NCI-H774 (cell line): ENCODE measurements at places on chromosomes 6 and 20.

- DNase-seq, result no peak
Observed at GRCh38 chr6:131023834-131024504, 39.1 kb downstream of the EPB41L2 start.

GRCh38 chr6:46453216-46453615, 38.0 kb downstream of the RCAN2 start:
- DNase-seq, result no peak

GRCh38 chr20:10649797-10650160, 24.0 kb downstream of the JAG1 start:
- DNase-seq, result no peak

GRCh38 chr6:84093441-84094435, 60.2 kb downstream of the MRAP2 start:
- DNase-seq, result no peak

DNA sequence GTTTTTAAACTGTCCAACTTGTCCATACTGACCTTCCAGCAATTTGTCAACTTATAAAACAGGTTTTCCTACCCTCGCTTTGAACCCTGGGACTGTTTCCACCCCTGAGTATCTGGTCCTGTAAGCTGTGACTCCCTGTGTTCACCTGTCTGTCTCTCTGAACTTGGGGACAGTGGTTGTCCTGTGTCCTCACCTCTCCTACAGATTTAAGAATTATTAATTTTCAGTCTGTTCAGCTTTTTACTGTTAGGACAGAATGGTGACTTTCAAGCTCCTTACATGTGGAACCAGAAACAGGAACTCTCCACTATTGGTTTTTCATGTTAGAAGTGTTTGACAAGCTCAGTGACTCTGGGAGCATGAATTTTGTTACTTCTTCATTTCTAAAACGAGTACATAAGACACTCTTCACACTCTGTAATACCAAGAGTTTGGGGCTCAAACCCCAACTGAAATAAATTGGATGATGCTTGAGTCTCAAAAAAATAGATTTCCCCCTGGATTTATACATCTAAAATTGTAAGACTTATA, 713.9 kb downstream of the COL12A1 start:
- DNase-seq, result no peak

GRCh38 chr20:59678288-59678687, 73.9 kb downstream of the PHACTR3 start:
- DNase-seq, result no peak

DNA sequence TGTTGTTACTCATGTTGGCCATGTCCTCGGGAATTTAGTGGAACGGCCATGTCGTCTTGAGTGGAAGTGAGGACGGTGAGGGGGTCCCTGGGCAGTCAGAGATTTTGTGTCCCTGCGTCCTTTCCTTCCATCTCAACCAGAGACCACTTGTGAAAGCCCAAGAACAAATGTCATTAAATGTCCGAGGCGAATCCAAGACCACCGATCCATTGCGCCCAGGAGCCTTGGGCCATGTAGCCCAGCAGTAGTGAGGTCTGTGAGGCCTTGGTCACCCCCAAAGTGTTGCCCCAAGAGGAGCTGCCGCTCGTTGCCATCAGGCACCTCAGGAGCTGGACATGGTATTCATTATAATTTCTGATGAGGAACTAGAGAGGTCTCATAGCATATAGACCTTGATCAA, 17.4 kb upstream of the MICB start:
- no peak for DNase-seq

- peak; percentile 55 for DNase-seq
Observed at GRCh38 chr6:27503436-27504030, 30.6 kb upstream of the ZNF184 start.

DNA sequence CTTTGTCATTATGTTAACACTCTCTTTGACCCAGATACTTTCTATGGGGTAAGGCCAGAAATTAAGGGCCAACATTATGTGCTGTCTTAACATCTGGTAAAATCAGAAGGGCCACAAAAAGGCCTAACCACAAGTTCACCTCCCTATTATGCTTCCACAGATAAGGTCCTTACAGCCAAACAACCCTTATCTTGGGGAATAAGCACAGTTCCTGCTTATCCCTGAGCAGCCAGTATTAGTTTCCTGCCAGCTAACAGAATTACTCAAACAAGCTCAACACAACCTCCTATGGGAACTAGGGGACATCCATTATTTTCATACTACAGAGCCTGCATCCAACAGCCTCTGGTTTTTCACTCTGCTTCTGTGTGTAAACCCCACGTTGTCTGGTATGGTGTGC, 724.8 kb downstream of the HACE1 start:
- DNase-seq, result no peak

- no peak for DNase-seq
Observed at GRCh38 chr6:161257793-161258457, 15.9 kb downstream of the AGPAT4 start.

DNA sequence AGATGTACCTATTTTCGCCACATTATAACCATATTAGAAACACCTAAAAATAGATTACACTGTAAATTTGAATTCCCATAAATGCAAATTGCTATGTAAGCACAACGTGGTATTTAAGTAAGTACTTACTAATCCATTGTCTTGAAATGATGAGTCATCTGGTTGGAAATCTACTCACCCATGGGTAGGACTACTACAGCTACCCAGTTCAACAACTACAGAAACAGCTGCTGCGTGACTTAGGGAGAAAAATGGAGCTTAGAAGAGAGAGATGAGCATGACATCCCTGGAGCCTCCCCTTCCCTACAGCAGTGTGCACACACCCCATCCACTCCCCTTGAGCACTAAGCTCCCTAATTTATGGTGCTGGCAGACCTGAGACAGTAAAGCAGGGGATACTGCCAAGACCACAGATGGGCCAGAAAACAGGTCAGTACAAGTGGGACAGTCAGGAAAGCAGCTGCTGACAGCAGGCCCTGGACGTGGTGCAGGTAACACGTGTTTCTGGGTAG, 26.9 kb downstream of the RRAGD start:
- peak; percentile 72 for DNase-seq

- no peak for DNase-seq
Observed at GRCh38 chr20:15332711-15333160, 995.3 kb upstream of the FLRT3 start.

GRCh38 chr6:153062516-153062915, 60.0 kb upstream of the MTRF1L start:
- no peak for DNase-seq

GRCh38 chr6:155420492-155420891, 35.1 kb downstream of the NOX3 start:
- no peak for DNase-seq

DNA sequence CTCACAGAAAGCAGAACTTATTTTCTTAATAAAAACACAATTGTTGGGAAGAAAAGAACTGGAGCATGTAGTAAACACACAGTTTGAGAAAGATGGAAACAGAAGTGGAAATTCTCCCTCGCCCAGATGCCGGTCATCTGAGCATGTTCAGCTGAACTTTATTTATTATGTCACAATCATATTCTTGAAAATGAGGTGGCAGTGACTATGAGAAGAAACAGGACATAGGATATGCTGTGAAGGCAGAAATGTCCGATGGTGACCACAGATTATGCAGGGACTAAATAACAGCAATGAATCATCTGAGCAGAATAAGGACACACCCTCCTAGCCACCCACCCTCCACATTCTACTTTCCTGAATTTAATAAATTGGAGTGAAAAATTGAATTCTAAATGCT, 425.3 kb upstream of the NOX3 start:
- DNase-seq, result no peak

DNA sequence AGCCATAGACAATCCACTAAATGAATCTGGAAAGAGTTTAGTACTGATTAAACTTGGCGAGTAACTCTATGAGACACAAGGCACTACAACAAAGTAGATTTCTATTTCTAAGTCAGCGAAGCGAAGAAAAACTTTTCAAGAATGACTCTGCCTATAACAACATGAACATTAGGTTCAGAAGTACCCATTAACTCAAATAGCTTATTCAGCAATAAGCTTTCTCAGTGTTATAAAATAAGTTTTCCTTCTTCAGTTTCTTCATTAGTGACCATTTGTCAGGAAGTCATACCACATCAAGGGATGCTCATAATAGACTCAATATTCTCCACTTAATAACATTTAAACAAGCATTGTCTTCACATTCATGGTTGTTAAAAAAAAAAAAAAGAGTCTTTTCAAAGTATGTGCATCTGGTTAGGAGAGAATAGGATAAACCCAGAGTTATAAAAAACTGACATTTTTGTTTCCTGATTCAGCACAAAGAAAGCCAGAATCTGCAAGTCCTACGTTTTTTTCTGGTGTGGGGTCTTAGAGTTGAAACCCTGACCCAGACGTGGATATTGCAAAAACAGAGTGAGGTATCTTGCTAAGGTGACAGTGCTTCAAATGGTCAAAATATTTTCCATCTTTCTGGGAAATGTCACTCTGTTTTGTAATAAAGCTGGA, 148.2 kb upstream of the PREP start:
- DNase-seq, result no peak

- DNase-seq, result no peak
Observed at GRCh38 chr6:15936503-15936902, 192.4 kb upstream of the MYLIP start.

GRCh38 chr20:31485450-31486339, 10.6 kb downstream of the REM1 start:
- no peak for DNase-seq

DNA sequence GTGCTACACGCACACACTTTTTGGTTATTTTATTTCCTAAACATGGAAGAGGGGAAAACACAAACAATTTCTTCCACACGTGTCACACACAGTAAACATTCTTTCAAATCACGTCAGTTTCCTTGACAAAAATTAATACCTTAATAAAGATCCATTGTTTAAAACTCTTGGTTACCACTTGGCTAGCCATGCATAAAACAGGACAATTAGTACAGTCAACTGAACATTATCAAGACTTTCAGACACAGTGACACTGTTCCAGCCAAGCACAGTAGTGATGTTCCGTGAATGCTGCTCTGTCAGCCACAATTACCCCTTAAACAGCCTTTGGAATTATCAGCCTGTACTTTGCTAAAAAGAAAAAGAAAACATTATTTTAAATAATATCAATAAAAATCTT, 50.8 kb downstream of the GMDS start:
- DNase-seq, result no peak

GRCh38 chr6:142845143-142845571, 99.8 kb downstream of the HIVEP2 start:
- no peak for DNase-seq

- DNase-seq, result no peak
Observed at GRCh38 chr6:3138341-3138740, 19.0 kb downstream of the TUBB2A start.

DNA sequence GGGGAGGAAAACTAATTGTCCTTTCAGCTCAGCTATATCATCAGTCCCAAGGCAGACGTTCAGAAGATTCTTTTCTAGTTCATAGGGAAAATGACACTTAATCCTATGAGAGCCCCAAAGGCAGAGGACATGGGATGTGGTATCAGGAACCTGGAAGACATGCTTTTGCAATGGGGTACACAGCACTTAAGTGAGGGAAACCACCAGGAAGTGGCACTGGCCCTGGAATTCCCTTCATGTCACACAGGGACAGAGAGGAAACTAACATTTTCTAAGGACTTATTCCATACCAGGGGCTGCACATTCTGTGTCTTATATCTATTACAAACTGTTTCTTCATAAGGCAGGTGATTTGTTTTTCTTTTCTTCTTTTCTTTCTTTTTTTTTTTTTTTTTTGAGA, 28.2 kb downstream of the VPS52 start:
- no peak for DNase-seq

DNA sequence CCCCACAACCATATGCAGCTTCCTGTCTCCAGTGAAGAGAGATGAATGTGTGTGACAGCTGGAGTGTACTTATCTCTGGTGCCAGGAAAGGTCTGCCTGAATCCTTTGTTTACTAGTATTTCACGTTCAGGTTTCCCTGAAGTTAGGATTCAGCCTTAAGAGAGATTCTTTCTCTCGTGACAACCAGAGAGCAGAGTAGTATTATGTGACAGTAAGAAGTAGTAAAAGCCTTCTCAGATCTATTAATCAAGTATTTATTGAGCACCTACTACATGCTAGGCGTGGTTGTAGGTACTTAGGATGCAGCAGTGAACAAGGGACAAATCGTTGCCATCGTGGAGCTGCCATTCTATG, 949 bp downstream of the KIFC1 start:
- no peak for DNase-seq

- DNase-seq, result no peak
Observed at GRCh38 chr20:59920944-59921343, 12.5 kb downstream of the SYCP2 start.

DNA sequence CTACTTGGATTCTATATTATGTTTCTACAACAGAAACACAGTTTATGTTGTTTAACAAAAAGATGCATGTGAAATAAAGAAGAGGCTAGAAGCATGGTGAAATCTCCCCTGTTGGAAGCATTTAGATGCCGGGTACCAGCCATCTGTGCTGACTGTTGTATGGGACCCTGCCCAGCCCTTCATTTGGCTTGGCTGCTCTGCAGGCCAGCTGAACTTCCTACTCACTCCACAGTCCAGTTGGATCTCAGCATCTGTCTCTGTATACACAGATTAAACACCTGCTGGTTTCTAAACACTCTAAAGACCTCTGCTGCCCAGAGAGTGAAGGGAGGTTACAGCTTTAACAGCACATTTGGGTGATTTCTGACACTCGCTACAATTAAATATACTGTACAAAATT, 228.3 kb downstream of the SLC35F1 start:
- DNase-seq, result peak; percentile 26

GRCh38 chr20:8155812-8156211, 23.7 kb downstream of the PLCB1 start:
- no peak for DNase-seq

DNA sequence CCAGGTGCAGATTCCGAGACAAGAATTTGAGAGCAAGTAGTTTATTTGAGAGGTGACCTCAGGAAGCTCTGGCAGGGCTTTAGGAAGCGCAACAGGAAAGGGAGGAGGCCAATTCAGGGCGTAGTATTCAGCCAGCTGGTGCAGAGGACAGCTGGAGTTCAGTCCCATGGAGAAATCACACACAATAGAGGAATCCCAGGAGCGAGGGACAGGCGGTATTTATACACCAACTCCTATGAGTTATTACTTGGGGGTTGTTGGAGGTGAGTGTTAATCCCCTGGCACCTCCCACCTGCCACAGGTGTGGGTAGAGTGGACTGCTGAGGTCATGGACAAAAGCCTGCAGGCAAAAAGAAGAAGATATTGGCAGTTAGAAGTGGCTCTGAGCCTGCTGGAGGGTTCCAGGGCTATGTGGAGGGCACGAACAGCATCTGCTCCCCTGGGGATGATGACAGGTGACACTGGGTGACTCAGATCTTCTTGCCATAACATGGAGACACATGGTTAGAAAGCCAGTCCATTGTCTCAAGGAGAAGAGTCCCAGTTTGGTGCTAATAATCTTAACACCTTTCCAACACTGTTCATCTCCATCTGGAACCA, 13.9 kb upstream of the SULF2 start:
- DNase-seq, result no peak
